Camera-type eye (tissue), 1 donor: ENCODE measurements at places on chromosomes 6 and 20. TPM values are rescaled to one million over a fixed set of nuclear protein-coding genes. Genes with fewer than 3 reads are reported as not detected.

Gene LAMP5
- 34.1 TPM for total RNA-seq

Gene C4B
- total RNA-seq = 12.1 TPM

Gene RAET1G
- not detected for total RNA-seq

Gene MICB
- 2.8 TPM for total RNA-seq

Gene IL17F
- not detected for total RNA-seq

Gene KCNQ5
- total RNA-seq = 2.7 TPM

Gene MYB
- 39.5 TPM for total RNA-seq

Gene DUSP15
- total RNA-seq = 9.0 TPM

Gene DSP
- 98.2 TPM for total RNA-seq

Gene RUNX2
- 5.1 TPM for total RNA-seq

Gene EYA4
- 7.7 TPM for total RNA-seq

Gene LST1
- 11.2 TPM for total RNA-seq

Gene LPA
- total RNA-seq = 0.93 TPM

Gene ASIP
- 1.9 TPM for total RNA-seq

Gene REM1
- total RNA-seq = 3.3 TPM

Gene CCN5
- not detected for total RNA-seq

Gene CST9L
- total RNA-seq = not detected

Gene ADAM33
- 42.6 TPM for total RNA-seq

Gene SLC17A3
- total RNA-seq = not detected

Gene SOX4
- 232 TPM for total RNA-seq

Gene CLPSL2
- total RNA-seq = not detected

Gene NMBR
- total RNA-seq = 0.71 TPM

Gene WFDC2
- 2.4 TPM for total RNA-seq

Gene FKBP1C
- not detected for total RNA-seq

Gene DEFB124
- not detected for total RNA-seq
